Stomach (tissue), 19 donors: ENCODE measurements at places on chromosomes 6 and 20.

- DNase-seq, result no peak
Measured at GRCh38 chr20:16272780-16273360, 300.4 kb downstream of the KIF16B start.

GRCh38 chr6:111087871-111088667, 766 bp downstream of the SLC16A10 start:
- DNase-seq, result peak; percentile 44

DNA sequence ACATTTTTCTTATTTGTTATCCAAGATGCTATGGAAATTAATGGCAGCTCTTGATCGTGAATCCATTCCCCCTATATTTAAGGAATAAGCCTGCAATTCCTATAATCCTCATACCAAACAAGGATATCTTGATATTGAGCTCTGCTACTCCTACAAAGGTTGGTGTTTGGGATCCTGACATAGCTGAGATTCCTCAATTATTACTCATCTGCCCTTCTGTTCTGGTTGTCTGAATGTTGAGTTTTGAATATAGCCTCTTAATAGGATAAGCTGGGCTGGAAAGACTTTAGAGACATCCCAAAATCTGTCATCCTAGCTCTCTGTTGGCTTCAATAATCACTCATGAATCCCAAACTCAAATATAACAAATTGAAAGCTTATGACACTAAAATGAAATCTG, 49.9 kb downstream of the CLIC5 start:
- DNase-seq, result no peak

- DNase-seq, result no peak
Measured at GRCh38 chr6:157135691-157136090, 187.6 kb downstream of the TMEM242 start.
